ENCODE measurements at places on chromosomes 4 and X. TPM values are rescaled to one million over a fixed set of nuclear protein-coding genes. Genes with fewer than 3 reads are reported as not detected.

GRCh38 chrX:119087121-119087520, 14.3 kb downstream of the CT47C1 start:
- DNase-seq, result no peak

- DNase-seq, result no peak
These were observed 32.4 kb downstream of the PRDX4 start for GRCh38 chrX:23699636-23700194.

DNA sequence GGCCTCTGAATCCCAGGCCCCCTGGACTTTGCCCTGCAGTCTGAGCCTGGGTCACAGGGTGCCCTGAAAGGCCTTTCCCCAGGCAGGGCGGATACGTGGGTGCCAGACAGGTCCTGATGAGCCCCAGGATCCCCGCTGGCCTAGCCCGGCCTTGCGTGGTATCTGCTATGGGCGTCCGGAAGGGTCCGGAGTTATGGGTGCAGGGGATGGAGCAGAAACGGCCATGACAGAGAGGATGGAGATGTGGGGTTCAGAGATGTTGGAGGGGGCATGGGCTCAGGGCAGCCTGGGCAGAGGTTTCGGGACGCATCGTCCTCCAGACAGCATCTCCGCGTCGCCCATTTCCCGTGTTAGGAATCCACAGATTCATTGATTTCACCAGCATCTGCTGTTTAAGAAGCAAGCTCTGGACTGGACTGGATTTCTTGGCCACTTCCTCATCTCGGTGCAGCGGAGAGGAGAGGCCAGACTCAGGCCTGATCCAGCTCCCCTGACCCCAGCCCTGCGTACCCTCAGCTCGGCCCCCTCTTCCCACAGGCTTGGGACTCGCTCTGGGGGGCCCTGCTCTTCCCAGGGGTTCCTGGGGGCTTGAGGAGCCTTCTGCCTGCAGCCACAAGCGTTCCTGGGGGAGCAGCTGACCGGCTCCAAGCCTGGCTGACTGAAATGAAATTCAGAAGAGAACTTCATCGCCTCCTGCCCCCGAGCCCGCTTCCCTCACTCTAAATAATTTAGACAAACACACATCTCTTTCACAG, 86.9 kb upstream of the ADRA2C start:
- peak; percentile 28 for DNase-seq

DNA sequence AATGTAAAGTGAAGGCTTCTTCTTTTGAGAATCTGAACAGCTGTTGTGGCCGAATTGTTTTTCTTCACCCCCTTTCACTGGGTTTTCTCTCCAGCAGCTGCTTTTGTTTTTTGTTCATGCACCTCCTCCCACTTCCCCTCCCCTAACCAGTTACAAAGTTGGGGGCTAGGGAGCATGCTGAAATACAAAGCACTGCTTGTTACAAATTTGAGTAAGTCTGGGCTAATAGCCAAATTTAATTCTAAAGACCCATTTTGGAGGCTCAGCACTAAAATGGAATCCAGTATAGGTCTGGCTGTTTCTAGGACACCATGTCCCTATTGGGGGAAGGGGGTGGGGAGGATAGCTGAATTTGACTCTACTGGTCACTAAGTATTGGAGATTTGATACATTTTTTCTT, 89.2 kb upstream of the GPM6B start:
- DNase-seq, result no peak

GRCh38 chr4:107283587-107284559, 247.8 kb upstream of the DKK2 start:
- no peak for DNase-seq

The GPR34 gene
- 18.3 TPM for total RNA-seq

The REELD1 gene
- total RNA-seq, result 0.63 TPM

The CDX4 gene
- total RNA-seq, result not detected

The CFAP47 gene
- total RNA-seq, result not detected

The CHST7 gene
- 5.2 TPM for total RNA-seq
